ENCODE measurements at places on chromosomes 7 and 10. TPM values are rescaled to one million over a fixed set of nuclear protein-coding genes. Genes with fewer than 3 reads are reported as not detected.

GRCh38 chr7:133649593-133649992, 396.7 kb downstream of the EXOC4 start:
- no peak for DNase-seq

- no peak for DNase-seq
These were observed 442.5 kb downstream of the SEMA3D start for GRCh38 chr7:84744385-84744784.

GRCh38 chr10:70295321-70295720, 11.5 kb upstream of the NPFFR1 start:
- no peak for DNase-seq

DNA sequence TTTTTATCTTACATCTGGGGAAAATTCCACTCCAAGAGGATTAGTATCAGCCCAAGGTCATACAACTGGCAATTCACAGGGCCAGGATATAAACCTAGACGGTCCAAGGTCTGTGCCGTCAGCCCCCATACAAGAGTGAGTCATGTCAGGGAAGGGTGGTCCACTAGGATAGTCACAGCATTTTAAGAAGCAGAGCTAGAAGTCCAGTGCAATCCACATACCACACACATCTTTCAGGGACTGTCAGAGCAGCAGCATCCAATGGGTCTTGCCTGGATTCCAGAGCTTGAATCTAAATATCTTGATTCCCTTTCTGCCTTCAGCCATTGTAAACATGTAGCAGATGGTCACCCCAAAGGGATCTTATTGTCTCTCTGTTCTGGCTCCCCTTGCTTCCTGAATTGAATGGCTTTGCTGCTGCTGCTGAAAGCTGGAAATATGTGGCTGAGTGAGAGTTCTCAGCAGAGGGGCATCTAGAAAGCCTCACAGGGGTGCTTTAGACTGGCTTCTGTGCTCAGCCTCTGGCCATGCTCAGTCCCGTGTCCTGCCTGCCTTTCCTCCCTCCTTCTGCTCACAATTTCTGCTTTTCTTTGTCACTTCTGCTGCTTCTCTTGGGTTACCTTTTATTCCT, 9.9 kb upstream of the OR6V1 start:
- DNase-seq = no peak

- DNase-seq = peak; percentile 48
These were observed 208.3 kb downstream of the JAZF1 start for GRCh38 chr7:27972276-27972675.

DNA sequence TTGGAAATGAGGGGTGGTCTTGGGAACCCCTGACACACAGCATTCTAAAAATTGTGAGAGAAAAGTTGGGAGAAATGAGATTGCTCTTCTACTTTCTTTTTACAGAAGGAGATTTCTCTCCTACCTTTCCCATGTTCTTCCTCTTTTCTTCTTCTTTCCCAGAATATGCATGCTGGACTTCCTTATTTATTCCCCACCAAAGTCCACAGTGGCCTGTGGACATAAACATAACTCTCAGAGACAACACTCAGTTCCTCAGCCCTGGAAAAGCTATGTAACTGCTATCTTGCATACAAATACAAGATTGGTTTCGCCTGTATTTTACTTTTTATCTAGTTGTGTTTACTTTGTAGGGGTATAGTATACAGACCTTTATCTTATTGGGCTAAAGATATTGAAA, 54.6 kb upstream of the C1GALT1 start:
- no peak for DNase-seq

- no peak for DNase-seq
These were observed 139.0 kb downstream of the CREB5 start for GRCh38 chr7:28551331-28551730.

DNA sequence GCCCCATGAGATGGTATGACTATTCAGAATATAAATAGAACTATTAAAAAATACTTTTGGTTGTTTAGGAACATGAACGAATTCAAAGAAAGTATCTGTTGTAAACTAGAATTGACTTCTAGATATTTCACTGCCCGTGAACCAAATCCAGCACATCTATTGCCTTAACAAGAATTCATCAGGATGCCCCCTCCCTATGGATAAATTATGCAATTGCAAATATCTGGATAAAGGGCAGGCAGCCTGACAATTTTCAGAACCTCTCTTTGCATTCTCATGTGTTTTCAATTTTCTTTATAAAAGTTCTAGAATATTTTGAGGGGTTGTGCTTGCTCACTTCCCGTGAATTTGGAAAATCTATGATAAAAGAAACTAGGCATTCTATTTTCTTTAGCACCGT, 822.1 kb upstream of the SORCS1 start:
- DNase-seq = no peak

GRCh38 chr7:77484785-77485184, 52.3 kb upstream of the PTPN12 start:
- DNase-seq = no peak

- DNase-seq = no peak
These were observed 244.5 kb upstream of the ANKRD30A start for GRCh38 chr10:36880898-36881297.

DNA sequence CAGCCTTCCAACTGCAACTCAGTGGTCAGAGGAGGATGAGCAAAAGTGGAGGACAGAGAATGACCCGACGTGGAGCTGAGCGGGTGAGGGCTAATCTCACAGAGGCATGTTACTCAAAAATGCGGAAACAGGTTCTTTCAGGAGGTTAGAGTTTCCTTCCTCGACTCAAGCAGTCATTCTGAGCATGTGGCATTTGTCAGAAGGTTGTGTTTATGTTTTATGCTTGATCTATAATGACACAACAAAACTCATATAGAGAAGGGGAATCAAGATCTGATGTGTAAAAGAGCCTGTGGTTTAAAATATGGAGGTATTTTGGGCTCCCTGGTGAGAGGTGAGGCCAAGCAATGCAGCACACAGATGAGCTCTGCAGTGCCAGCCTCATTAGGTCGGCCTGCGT, 311.4 kb downstream of the ADARB2 start:
- DNase-seq = no peak

DNA sequence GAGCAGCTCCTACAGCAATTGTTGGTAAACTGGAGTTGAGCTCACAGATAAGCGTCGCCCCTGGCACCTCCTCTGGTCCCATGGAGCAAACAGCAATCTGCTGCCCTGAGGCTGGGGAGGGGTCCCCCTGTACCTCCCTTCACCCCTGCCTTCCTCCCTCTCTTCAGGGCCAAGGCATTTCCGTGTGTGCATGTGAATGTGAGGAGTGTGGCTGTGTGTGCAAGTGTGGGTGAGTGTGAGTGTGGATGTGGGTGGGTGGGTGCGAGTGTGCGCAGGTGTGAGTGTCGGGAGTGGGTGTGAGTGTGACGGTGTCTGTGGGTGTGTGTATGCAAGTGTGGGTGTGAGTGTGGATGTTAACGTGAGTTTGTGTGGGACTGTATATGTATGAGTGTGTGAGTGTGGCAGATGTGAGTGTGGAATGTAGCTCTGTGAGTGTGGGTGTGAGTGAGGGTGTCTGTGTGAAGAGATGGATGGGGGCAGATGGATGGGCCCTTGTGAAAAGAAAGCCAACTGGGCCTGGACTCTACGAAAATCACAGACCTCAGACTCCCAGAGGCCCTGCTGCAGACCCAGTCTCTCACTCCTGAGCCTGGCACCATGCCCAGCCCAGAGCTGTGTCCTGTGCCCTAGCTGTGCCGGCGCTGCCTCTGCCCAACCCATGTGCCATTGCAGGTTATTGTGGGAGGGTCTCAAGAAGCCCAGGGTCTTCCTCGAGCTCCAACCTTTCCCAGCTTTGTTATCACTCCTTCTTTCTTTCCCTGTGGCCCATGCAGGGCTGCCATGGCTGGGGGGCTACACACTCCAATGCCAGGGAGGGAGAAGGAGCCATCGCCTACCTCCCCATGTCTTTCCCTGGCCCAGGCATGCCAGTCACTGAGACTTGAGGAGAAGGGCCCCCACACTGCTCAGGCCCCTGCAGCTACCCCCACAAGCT, 73.9 kb downstream of the GRID1 start:
- peak; percentile 8 for DNase-seq

GRCh38 chr7:21330462-21331178, 97.3 kb upstream of the SP4 start:
- DNase-seq = no peak

DNA sequence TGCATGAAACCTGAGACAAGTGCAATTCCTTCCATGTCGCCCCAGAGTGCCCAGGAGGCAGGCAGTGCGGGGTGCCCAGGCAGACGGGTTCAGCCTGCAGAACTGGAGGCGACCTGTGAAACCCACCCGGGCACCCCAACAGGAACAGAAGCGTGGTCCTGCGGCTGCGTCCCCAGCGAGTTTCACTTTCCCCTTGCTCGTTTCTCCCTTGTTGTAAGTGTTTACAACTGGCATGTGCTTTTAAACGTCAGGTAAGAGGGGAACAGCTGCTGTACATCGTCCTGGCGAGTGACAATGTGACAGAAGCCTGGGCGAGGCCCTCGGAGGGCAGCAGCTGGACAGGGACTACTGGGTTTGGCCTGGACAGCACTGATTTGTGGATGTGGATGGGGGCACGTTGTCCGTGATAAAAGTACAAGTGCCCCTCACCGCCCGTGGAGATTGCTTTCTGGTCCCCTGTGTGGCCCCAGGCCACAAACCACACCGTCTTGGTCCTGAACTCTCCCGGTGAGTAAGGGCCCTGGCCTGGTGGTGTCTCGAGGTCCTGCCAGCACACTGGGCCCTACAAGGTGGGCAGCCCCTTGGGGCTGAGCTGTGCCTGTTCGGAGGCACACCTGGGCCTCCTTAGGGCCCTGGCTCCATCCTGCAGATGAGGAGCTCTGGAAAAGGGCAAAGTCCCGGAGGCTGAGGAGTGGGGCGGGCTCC, 4.0 kb downstream of the VENTX start:
- DNase-seq = peak; percentile 60

DNA sequence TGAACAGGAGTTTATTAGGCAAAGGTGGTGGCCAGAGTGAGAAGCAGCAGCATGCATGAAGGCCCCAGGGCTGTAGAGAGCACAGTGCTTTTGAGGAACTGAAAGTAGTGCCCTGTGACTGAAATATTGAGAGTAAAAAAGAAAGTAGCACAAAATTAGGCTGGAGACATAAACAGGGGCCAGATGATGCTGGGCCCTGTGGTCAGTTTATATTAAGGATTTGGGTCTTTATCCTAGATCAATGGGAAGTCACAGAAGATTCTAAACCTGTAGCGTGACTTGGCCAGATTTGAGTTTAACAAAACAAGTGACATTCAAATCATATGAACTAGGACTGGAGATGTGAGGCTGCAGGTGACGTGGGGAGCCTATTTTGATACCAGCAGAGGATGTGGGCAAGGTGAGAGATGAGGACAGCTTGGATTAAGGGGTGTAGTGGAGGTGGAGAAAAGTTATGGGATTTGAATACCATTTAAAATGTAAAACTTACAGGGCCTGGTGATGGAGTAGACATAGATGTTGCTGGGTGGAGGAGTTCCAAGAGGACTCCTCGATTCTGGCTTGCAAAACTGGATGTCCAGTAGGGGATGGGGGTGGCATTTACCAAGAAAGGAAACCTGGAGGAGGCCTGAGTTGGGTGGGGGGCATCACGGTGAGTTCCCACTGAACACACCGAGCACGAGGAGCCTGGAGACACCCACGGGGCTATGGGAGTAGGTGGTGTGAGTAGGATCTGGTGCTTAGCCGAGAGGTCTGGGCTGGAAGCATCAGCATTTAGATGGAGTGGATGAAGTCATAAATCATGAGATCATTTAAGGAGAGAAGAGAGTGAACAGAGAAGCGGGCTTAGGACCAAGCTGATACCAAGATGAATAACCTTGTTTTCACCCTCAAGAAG, 52.8 kb downstream of the HHEX start:
- DNase-seq = no peak

DNA sequence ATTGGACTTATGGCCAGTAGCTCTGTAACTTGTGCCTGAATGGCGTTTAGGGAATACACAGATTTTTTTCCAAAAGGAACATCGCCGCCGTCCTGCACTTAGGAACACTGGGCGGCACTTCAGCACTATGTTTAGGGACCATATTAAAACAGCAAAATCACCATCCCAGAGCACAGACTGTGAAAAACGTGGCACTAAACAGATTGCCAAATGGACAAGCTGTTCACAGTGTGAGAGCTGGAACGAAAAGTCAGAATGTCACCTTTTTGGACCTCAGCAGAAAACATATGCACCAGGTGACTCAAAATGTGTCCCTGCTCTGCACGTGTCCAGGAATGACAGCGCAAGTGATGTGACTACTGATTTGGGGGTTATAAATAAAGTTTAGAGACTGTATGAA, 87.9 kb downstream of the ODAD2 start:
- no peak for DNase-seq

GRCh38 chr7:50808282-50808888, 25.7 kb upstream of the GRB10 start:
- DNase-seq = no peak

- no peak for DNase-seq
These were observed 9.4 kb downstream of the PDAP1 start for GRCh38 chr7:99398891-99399445.

DNA sequence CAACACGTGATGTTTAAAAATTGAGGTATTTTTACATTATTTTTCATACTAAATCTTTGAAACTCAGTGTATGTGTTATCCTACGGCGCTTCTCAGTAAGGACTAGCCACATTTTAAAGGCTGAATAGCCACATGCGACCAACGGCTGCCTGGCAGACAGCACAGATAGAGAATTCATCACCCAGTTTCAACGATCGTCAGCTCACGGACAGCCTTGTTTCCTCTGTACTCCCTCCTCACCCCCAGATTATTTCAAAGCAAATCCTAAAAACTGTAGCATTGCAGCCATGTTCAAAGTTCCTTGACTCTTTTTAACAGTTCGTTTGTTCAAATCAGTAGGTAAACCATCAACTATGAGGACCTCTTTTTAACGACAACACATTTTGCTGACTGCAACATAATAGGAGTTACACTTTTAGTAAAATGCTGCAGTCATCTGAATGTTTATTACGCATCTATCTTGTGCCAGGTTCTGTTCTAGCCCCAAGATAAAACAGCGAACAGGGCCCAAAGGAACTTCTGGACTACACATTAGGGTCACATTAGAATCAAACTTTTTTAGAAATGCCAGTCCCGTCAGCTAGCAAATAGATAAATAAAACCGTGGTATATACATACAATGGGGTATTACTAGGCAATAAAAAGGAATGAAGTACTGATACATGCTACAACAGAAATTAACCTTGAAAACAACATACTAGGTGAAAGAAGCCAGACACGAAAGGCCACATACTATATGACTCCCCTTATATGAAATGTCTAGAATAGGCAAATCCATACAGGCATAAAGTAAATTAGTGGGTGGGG, 5.7 kb downstream of the OSBPL3 start:
- no peak for DNase-seq

The NEBL gene
- total RNA-seq = not detected

The WNT16 gene
- not detected for total RNA-seq

The ANKRD7 gene
- total RNA-seq = 1.2 TPM

The FAM241B gene
- total RNA-seq = 2.6 TPM
